ENCODE measurements at places on chromosomes 12 and 14.

DNA sequence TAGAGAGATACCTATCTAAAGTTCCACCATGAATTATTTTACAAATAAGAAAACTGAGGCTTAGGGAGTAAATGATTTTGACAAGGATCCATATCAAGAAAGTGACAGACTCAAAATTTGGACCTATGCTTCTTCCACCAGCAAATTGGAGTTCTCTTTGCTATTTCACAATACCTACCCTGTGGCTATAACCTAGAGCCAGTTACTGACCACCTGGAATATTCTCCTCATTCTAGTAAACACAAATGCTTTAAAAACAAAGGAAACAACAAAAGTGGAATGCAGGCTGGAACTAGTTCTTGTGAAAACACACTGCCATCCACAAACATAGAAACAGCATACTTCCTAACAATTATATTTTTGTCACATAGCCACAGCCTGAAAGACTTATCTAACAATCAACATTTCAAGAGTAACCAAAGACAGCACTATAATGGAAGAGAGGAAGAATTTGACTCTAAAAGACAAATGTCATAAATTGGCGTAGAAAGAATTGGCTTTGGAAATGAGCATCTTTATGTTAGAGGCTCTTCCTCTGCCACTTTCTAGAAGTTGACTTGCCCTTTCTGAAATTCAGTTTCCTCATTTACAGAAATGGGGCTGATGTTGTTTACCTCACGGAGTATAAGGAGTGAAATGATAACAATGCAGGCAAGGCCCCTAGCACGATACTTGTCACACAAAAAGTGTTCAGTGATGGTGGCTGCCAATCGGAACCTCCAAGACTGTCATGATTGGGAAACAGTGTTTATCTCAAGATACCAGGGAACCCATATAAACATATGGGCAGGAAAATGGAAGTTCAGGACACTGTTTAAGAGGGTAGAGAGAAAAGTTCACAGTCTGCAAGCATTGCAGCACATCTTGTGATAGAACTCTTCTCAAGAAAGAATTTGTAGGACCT lies 138.6 kb upstream of the LGR5 start:
- no peak for DNase-seq

GRCh38 chr14:22887260-22887989 lies 4.4 kb downstream of the REM2 start:
- no peak for DNase-seq

- no peak for DNase-seq
Measured at GRCh38 chr12:102480406-102480805, at the start of gene IGF1. Gene IGF1, minus strand, starts transcription at chr12:102480563. Its CDS starts 182 bp downstream, at chr12:102480381.

- DNase-seq: no peak
Measured at GRCh38 chr12:23944067-23944466, 5.4 kb downstream of the SOX5 start.

- no peak for DNase-seq
Measured at GRCh38 chr12:96617178-96617577, 127.8 kb downstream of the CFAP54 start.

GRCh38 chr12:70317781-70318180 lies 48.3 kb upstream of the KCNMB4 start:
- no peak for DNase-seq
